ENCODE measurements at places on chromosomes 11 and 22.

GRCh38 chr11:13463779-13464290 lies 813 bp upstream of the BTBD10 start:
- peaks cover 16% of the 10 kb centered on the region for H3K4me1 ChIP-seq
- DNase-seq: no peak
- no peaks in the 10 kb centered on the region for H3K27me3 ChIP-seq
- H3K27ac ChIP-seq: peak overlapping the region; percentile 67
- peak overlapping the region; percentile 92 for H3K4me3 ChIP-seq
- 0 out of 2 replicates have a peak, but pooled peaks cover 4% of the 10 kb centered on the region for H3K36me3 ChIP-seq

DNA sequence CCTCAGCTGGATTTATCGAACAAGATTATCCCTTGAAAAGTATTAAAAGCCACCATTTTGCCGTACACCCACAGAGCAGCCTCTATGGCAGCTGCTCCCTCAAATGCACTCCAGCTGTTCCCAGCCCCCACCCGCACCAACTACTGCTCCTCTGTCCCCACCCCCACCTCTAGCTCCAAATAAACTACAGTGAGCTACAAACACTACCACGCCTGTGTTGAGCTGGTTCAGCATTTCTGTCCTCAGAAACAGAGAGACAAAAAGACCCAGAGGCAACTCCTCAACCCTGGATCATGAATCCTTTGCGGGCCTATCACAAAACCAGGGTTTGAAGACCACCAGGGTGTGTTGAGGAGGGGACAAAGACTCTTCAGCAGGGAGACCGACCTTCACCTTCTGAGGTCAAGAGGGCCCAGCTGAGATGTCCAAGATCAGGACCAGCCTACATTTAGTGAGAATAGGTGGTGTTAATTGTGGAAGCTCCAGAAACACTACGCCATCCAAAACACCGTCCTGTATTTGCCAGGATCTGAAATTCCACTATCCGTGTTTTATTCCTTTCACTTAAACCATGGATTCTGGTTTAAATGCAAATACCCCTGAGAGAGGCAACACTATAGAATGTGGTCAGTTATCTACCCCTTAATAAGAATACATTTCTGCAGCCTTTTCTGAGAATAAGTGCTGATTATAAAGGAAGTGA lies 195.9 kb downstream of the DSCAML1 start:
- no peak overlapping the region for H3K4me3 ChIP-seq
- H3K27ac ChIP-seq: no peak overlapping the region
- no peaks in the 10 kb centered on the region for H3K4me1 ChIP-seq
- peaks cover 84% of the 10 kb centered on the region for H3K27me3 ChIP-seq

DNA sequence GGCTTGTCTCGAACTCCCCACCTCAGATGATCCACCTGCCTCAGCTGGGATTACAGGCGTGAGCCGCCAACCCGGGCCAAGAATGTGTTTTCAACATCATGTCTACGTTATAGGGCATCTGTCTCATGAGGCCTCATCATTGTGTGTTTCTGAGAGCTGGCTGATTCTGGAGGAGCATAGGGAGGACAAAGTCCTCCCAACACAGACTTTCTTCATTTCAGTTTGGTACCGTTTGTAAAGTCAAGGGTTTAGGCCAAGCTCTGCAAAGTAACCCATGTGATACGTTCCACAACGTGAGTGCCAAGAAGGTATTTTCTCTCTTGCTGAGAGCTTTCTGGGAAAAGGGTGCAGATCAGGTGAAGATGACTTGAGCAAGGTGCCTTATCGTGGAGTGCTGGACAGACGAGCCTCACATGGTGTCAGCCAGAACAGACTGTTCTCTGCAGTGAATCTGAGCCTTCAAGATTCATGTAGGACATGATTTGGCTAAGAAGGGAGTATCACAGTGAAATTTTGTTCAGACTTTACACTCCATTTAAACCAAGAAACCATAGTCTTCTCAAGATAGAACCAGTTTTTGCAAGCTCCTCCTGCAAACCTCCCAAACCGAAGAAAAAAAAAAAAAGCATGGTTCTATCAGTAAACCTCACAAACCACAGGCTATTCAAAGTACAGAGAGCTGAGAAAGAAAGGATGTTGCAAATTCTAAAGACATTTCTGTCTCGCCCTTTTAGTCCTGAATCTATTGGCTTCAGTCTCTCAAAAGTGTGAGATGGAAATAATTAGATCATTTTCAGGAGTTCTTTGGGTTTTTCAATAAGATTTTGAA lies 71.7 kb downstream of the DBX1 start:
- no peak overlapping the region for H3K27ac ChIP-seq
- peaks cover 6% of the 10 kb centered on the region for H3K36me3 ChIP-seq
- DNase-seq: no peak
- no peaks in the 10 kb centered on the region for H3K27me3 ChIP-seq

- H3K4me3 ChIP-seq: no peak overlapping the region
- no peak overlapping the region for H3K27ac ChIP-seq
- no peak for DNase-seq
- H3K27me3 ChIP-seq: peaks cover 12% of the 10 kb centered on the region
These were observed 87.3 kb upstream of the MYO18B start for GRCh38 chr22:25654676-25655075.

GRCh38 chr11:13923716-13924650 lies 38.5 kb upstream of the SPON1 start:
- H3K4me3 ChIP-seq: peak overlapping the region; percentile 2
- H3K27me3 ChIP-seq: no peaks in the 10 kb centered on the region
- peak overlapping the region; percentile 61 for H3K27ac ChIP-seq
- peaks cover 35% of the 10 kb centered on the region for H3K4me1 ChIP-seq
- peak; percentile 75 for DNase-seq
- H3K36me3 ChIP-seq: no peaks in the 10 kb centered on the region

- no peak overlapping the region for H3K4me3 ChIP-seq
- H3K4me1 ChIP-seq: no peaks in the 10 kb centered on the region
- no peaks in the 10 kb centered on the region for H3K36me3 ChIP-seq
These were observed 269.0 kb downstream of the OPCML start for GRCh38 chr11:133263332-133263731.

DNA sequence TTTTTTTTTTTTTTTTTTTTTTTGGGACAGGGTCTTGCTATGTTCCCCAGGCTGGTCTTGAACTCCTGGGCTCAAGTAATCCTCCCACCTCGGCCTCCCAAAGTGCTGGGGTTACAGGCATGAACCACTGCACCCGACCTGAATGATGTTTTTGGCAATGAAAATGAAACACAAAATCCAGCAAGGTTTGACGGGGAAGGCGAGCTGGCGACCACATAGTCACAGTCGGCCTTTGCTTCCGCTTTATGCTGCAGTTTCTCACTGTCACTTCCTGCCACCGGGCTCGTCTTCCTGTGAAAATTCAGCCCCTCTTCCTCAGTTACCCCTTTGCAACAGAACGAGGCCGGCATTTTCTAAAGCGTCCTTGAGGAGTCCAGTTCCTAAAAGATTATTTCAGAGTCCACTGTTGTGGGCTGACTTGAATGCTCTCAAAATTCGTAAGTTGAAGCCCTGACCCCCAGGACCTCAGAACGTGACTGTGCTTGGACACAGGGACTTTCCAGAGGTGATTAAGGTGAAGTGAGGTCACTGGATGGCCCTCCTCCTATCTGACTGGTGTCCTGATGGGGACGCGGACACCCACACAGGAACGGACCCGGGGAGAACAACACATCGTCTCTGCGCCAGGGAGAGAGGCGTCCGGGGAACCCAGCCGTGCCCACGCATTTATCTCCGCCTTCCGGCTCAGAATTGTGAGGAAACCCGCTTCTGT lies 2.9 kb upstream of the BID start:
- H3K4me1 ChIP-seq: peaks cover 23% of the 10 kb centered on the region
- H3K27ac ChIP-seq: no peak overlapping the region
- DNase-seq: no peak
- no peaks in the 10 kb centered on the region for H3K36me3 ChIP-seq

GRCh38 chr11:104852811-104853210 lies 45.4 kb downstream of the CASP12 start:
- peaks cover 8% of the 10 kb centered on the region for H3K4me1 ChIP-seq
- H3K27me3 ChIP-seq: no peaks in the 10 kb centered on the region
- no peak overlapping the region for H3K4me3 ChIP-seq
- H3K27ac ChIP-seq: no peak overlapping the region

GRCh38 chr11:69131644-69132300 lies 24.0 kb upstream of the SMIM38 start:
- H3K4me1 ChIP-seq: peaks cover 17% of the 10 kb centered on the region
- no peaks in the 10 kb centered on the region for H3K27me3 ChIP-seq
- H3K27ac ChIP-seq: peak overlapping the region; percentile 11
- no peaks in the 10 kb centered on the region for H3K36me3 ChIP-seq
- peak; percentile 98 for DNase-seq

DNA sequence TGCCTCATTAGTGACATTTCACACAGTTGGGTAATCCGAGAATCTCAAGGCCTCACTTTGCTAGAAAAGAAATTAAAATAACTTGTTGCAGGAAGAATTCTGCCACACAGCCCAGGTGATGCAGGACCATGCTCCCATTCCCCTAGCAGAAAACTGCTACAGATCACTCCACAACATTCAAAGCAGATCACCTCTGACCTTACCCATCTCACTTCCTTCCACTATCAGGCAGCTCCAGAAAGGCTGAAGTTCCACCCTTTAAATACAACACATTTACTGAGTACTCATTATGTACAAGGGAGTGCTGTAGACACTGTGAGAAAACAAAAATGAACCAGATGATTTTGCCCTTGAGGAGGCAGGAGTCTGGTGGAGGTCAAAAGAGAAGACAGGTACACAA lies 231.0 kb downstream of the TTC28 start:
- no peak overlapping the region for H3K27ac ChIP-seq
- H3K36me3 ChIP-seq: no peaks in the 10 kb centered on the region
- no peaks in the 10 kb centered on the region for H3K27me3 ChIP-seq
- no peak overlapping the region for H3K4me3 ChIP-seq
- no peaks in the 10 kb centered on the region for H3K4me1 ChIP-seq

DNA sequence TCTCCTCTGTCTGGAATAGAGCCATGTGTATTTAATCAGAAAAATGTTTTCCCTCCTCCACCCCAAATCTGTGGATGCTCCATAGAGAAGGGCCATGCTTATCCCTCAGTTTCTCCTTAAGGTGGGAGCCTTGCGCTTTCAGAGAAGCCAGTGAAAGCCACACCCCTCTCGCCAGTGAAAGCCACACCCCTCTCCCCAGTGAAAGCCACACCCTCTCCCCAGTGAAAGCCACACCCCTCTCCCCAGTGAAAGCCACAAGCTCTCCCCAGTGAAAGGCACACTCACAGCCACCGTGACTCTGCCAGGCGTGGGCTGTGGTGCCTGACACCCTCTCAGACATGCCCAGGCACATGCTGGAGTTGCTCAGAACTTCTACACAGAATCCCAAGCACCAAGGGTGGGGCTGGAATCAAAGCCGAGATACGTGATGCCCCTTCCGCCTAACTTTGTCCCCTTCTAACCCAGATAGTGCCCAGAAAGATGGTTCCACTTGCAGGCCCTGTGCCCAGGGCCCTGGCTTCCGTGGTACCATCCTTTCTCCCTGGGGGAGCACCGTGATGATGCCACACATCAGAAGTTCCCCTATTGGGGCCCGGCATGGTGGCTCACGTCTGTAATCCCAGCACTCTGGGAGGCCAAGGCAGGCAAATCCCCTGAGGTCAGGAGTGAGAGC lies 16.5 kb upstream of the PRR5 start:
- peak; percentile 45 for DNase-seq
- H3K4me3 ChIP-seq: no peak overlapping the region
- no peak overlapping the region for H3K27ac ChIP-seq
- no peaks in the 10 kb centered on the region for H3K27me3 ChIP-seq

DNA sequence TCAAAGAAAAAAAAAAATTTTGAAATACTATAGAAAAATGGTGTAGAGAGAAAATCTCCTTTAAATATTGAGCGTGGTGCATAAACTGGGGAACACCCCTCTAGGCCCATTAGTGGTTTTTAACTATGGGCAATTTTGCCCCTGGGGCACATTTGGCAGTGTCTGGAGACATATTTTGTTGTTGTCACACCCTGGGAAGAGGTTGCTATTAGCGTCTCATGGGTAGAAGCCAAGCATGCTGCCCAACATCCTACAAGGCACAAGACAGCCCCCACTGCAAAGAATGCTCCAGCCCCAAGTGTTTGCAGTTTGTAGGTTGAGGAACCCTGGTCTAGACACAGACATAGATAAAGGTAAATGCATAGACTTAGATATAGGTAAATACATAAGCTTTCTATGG lies 92.6 kb downstream of the KIAA1671 start:
- no peak for DNase-seq
- peaks cover 4% of the 10 kb centered on the region for H3K36me3 ChIP-seq
- H3K27ac ChIP-seq: no peak overlapping the region
- H3K27me3 ChIP-seq: no peaks in the 10 kb centered on the region
- no peak overlapping the region for H3K4me3 ChIP-seq
- no peaks in the 10 kb centered on the region for H3K4me1 ChIP-seq

DNA sequence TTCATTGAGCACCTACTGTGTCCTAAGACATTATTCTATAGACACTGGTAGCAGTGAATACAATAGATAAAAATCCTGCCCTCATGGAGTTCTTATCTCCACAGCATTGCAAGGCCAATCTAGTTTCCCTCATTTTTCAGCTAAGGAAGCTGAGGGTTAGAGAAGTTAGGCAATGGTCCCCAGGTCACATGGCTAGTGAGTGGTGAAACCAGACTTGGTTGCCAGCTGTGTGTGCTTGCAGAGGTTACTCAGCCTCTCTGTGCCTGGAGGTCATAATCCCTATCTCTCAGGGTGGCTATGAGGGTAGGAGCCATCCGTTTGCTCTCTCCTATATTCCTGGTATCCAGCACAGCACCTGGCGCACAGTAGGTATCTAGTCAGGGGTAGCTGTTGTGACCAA lies 147.7 kb upstream of the SEZ6L start:
- H3K27me3 ChIP-seq: no peaks in the 10 kb centered on the region
- no peaks in the 10 kb centered on the region for H3K4me1 ChIP-seq
- H3K27ac ChIP-seq: no peak overlapping the region

DNA sequence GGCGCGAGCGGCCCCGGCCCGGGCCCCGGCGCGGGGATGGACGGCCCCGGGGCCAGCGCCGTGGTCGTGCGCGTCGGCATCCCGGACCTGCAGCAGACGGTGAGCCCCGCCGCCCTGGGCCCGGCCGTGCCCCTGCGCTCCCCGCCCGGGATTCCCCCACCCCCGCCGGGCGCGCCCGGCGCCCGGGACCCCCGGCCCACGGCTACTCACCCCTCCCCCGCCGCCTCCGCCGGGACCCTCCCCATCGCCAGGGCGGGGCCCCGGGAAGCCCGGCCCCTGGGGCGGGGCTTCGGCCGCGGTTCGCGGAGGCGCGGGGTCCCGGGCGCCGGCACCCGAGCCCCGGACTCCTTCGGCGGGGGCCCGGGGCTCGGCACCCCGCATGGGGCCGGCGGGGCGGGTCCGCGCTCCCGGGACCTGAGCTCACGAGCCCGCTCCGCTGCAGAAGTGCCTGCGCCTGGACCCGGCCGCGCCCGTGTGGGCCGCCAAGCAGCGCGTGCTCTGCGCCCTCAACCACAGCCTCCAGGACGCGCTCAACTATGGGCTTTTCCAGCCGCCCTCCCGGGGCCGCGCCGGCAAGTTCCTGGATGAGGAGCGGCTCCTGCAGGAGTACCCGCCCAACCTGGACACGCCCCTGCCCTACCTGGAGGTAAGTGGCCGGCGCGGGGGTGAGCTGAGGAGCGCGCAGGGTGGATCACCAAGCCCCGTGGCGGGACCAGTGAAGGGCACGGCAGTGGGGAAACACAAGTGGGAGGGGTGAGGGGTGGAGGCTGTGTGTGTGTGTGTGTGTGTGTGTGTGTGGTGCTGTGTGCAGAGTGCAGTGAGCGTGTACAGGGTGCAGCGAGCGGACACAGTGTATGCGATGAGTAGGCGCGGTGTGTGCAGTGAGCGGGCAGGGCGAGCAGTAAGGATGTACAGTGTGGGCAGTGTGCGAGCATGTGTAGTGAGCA lies 2.3 kb downstream of the SHANK3 start:
- H3K27ac ChIP-seq: no peak overlapping the region
- H3K36me3 ChIP-seq: no peaks in the 10 kb centered on the region
- H3K27me3 ChIP-seq: no peaks in the 10 kb centered on the region
- H3K4me3 ChIP-seq: peak overlapping the region; percentile 71
- H3K4me1 ChIP-seq: peaks cover 4% of the 10 kb centered on the region
